ENCODE measurements at places on chromosomes 2 and 18.

- no peak for DNase-seq
Measured at GRCh38 chr2:239457586-239458445, 57.0 kb upstream of the HDAC4 start.

GRCh38 chr2:119156105-119156890 is 2.3 kb downstream of the C1QL2 start:
- no peak for DNase-seq

- DNase-seq: no peak
Measured at GRCh38 chr18:13608791-13609532, 117.4 kb downstream of the FAM210A start.

- DNase-seq: peak; percentile 26
Measured at GRCh38 chr2:178949584-178949983, 100.4 kb downstream of the CCDC141 start.

DNA sequence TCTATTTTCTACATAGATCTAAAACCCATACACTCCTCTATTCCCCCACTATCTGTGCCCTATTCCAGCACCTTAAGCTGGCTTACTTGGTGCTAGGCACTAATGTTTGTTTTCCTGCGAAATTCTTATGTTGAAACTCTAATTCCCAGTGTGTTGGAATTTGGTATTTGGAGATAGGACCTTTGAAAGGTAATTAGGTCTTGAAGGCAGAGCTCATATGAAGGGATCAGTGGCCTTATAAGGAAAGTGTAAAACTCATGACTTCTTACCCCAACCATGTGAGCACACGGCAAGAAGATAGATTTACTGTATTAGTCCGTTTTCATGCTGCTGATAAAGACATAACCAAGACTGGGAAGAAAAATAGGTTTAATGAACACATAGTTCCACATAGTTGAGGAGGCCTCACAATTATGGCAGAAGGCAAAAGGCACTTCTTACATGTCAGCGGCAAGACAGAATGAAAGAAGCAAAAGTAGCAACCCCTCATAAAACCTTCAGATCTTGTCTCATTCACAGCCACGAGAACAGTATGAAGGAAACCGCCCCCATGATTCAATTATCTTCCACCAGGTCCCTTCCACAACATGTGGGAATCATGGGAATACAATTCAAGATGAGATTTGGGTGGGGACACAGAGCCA is 10.5 kb upstream of the LRATD1 start:
- no peak for DNase-seq

DNA sequence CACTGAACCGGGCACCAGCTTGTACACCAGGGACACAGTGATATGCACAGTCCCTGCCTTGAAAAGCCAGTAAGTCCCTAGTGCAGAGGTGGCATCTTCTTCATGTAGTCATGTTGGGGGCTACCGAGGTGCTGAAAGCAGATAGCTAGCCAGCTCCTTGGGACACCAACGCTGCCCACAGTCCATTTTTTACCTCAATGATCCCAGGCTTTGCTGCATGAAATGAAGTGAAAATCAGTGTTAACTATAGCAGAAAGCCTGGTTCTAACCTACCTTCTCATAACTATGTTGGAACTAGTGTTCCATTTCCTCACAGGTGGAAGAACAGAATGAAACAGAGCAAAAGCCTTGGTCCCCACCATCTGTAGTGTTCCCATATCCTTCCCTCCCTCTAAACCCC is 66.6 kb upstream of the EML6 start:
- DNase-seq: no peak

DNA sequence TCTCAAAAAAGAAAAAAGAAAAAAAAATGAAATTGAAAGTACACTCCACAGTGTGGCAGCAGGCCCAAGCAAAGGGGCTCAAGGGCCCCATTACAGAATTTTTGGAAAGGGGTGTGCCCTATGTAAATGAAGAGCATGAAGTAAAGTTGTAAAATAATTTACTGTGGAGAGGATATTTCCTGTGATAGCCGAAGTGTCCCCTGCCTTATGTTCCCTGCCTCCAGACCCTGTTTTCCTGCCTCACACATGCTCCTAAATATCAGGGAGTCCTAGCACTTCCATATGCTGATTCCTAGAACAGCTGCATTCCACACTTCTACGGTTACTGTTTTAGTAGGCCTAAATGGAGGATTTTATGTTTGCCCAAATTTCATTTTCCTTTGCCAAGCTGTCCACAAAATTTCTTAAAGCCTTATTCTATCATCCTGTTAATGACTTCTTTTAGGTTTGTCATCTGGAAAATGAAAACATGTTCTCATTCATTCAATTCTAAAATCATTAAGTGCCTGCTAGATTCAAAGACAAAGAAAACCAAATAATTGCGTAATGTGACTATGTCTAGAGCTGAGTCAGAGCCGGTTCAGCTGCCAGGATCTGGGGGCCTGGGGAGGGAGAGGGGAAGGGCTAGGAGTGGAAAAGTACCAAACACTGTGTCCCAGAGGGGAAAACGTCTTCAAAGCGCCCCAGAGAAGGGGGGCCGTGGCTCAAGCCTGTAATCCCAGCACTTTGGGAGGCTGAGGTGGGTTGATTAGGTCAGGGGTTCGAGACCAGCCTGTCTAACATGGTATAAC is 25.9 kb upstream of the IMPA2 start:
- no peak for DNase-seq

GRCh38 chr2:54555318-54555837 is 99.3 kb downstream of the SPTBN1 start:
- DNase-seq: no peak

- DNase-seq: no peak
Measured at GRCh38 chr2:36371928-36372391, 16.4 kb downstream of the CRIM1 start.

DNA sequence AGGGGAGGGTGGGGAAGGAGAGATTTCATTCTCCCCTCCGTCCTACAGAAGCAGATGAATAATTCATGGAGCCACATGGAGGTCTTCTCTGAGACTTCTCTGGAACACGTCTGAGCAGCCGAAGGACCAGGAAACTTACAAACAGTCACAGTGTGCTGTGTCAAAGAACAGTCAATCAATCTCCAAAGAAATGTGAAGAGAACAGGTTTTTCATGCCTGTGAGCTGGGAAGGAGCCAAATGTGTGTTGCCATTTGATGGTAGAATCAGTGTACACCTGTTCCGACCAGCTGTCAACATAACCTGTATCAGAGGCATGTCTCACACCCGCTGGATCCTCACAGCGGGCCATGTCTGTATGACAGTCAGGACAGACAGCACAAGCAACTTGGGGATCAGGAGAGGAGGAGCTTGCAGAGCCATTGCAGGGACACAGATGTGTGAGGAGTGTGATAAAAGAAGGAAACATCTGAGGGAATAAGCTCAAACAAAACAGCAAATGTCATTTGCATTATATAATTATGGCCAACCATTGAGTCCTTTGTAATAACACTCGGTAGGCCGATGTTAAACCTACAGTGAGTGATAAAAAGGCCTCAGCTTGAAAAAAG is 298.5 kb downstream of the EN1 start:
- DNase-seq: no peak

GRCh38 chr2:190853531-190854383 is 26.9 kb upstream of the GLS start:
- DNase-seq: no peak

GRCh38 chr2:19460761-19461160 is 102.3 kb upstream of the OSR1 start:
- DNase-seq: no peak

GRCh38 chr2:60661073-60661738 is 94.9 kb upstream of the PAPOLG start:
- DNase-seq: no peak

- DNase-seq: no peak
Measured at GRCh38 chr2:67626656-67627055, 229.5 kb downstream of the ETAA1 start.

DNA sequence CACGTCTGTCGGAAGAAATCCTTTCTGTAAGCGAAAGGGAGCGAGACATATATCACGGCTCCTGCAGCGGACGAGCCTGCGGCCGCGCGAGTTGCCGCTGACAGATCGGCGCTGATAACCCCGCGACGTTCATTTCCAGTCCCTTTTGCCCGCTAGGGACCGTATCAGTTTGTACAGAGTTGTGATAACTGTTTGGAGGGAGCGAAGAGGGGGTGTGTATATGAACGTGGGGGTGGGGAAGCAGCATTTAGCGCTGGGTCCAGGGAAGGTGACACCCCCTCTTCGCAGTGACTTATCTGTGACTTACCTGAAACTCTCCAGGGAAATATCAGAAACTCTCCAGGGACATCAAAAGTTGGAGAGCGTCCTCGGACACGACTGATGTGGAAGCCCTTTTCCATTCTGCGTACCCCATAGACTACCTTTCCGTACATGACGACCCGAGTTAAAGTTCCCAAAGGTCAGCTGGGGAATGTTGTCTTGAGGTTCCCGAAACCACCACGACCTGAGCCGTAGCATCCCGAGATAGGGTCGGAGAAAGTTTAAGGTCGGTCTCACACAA is 948 bp upstream of the GATA6 start:
- DNase-seq: no peak

DNA sequence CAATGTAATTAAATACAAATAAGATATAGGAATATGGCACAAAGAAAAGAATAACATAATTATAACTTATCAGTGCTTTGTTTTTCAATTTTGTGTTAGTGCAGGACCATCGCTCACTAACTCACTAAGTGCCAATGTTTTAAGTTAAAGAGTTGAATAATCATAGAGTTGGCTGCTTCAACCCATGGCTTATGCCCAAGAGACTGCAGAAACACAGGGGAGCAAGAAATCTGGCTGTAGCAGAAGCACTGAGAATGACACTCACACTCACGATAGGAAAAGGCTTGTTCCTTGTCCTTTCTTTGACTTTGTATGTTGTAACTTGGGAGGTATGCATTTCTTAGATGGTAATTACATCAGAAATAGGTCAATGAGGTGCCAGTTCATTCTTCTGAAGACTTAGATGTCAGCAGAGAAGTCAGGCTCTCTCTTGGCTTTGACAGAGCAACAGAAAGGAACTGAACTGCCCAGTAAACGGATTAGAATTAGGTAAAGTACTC is 852.2 kb downstream of the LRRTM4 start:
- no peak for DNase-seq

DNA sequence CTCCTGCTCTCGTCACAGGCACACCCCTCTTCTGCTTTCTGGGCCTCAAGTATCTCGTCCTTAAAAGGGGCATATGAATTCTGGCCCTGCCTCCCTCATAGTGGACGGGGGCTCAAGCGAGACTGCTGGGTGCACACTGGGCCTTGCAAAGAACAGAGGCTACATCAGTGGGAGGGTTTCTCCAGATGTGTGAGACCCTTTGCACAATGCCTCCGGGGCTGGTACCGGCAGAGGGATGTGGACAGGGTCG is 25.0 kb downstream of the CRACDL start:
- no peak for DNase-seq

DNA sequence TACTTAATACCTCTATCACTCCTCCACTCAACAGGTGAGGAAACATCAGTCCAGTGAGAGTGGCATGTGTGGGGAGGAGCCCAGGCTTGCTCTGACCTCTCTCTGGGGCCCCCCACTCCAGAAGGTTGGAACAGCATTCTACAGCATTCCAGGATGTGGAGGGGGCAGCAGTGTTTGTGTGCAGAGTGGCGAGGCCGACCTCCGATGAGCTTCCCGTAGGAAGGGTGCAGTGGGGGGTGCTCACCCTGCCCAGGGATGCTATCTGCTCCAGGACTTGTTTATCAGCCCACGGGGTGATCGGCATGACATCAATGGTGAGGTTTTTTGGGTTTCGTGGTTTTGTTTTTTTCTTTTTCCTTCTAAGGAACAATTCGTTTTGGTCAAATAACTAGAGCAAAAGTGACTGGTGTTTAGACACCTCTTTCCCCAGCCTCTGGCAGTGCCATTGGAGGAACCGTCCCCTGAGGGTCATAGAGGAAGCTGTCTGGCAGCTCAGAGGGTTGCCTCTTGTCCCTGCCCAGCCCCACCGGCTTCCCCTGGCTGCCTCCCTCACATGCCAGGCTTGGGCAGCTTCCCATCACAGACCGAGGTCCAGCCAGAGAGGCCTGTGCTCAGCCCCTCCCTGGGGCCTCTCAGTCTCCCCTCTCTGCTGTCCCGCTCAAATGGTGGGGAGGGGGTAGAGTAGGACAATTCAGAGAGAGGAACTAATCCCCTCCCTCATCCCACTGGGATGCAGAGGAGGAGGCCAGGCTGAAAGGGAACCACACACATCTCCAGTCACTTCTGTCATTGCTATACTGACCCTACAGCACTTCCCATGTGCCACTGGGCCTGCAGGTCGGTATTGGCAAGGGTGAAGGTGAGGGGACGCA is 96.5 kb downstream of the ZFP36L2 start:
- no peak for DNase-seq

- no peak for DNase-seq
Measured at GRCh38 chr2:12771154-12771553, 54.4 kb downstream of the TRIB2 start.

DNA sequence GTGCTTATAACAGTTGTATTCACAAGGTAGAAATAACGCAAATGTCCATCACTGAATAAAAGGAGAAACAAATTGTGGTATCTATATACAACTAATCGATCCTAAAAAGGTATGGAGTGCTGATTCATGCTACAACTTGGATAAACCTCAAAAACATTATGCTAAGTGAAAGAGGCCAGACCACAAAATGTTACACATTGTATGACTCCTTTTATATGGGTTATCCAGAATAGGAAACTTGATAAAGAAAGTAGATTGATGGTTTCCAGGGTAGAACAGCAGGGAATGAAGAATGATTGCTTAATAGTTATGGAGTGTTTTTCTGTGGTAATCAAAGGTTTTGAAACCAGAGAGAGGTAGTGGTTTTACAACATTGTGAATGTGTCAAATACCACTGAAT is 432.2 kb upstream of the TRIB2 start:
- no peak for DNase-seq

GRCh38 chr2:58671675-58672074 is 430.6 kb upstream of the FANCL start:
- DNase-seq: no peak

DNA sequence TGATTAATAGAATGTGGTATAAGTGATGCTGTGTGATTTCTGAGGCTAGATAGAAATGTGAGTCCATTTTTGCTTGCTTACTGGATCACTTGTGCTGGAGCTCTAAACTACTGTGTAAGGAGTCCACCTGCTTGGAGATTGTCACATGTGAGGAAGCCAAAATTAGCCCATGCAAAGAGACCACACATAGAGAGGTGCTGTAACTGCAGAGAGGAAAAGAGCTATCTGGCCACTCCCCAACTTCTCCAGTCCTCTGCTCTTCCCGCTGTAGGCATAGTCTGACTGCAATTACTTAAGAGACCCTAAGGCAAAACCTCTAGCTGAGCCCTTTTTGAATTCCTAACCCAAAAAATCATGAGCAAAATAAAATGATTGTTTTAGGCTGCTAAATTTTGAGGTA is 120.6 kb upstream of the FBXO11 start:
- DNase-seq: no peak

DNA sequence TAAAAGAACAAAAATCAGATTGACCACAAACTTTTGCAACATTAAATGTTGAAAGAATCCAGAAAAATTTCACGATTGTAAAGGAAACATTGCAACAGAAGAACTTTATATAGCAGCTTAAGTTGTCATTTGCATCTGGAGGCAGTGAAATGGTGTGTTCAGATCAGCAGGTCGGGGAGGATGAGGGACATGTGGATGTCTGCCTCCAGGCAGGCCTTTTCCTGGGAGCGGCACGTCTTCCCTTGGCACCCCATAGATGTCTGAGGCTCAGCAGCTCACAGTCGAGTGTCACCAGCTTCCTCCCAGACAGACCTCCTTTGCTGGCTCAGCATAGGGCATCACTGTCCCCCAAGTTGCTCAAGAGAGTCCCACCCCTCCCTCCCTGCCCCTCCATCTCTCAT is 44.3 kb upstream of the ASB1 start:
- no peak for DNase-seq

- DNase-seq: no peak
Measured at GRCh38 chr2:69616755-69617154, 26.8 kb downstream of the AAK1 start.

GRCh38 chr2:227823922-227824321 is 10.3 kb downstream of the CCL20 start:
- DNase-seq: no peak

Measured in GM19239 (cell line).